Stimulated activated CD4-positive, alpha-beta T cell treated with anti-CD3 and anti-CD28 coated beads, Interleukin-12 subunit alpha, Interleukin-12 subunit beta, amount 100 ng/mL, for 24 hours (primary cell): ENCODE measurements at places on chromosomes 5 and 9.

- DNase-seq, result no peak
Measured at GRCh38 chr5:35297755-35298154, 67.5 kb upstream of the PRLR start.

- no peak for DNase-seq
Measured at GRCh38 chr5:32201122-32201753, 27.1 kb upstream of the GOLPH3 start.

DNA sequence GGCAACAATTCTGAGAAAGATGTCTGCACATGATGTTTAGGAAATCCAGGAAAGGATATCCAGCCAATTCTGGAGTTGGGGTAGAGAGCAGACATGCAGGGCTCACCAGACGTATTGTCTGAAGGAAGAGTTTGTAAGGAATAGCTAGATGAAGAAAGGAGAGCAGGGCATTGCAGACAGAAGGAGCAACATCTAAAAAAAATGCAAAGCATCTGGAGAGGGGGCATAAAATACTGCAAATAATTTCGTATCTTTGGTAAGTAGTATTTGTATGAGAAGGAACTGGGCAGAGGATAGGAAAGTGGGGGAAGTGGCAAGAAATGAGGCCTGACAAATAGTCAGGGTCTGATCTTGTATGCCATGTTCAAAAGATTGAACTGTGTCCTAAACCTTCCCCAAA, 74.8 kb downstream of the MACIR start:
- DNase-seq, result no peak

- no peak for DNase-seq
Measured at GRCh38 chr5:78959767-78960166, 25.3 kb downstream of the ARSB start.

- DNase-seq, result no peak
Measured at GRCh38 chr5:14681236-14681752, 16.8 kb downstream of the OTULIN start.

DNA sequence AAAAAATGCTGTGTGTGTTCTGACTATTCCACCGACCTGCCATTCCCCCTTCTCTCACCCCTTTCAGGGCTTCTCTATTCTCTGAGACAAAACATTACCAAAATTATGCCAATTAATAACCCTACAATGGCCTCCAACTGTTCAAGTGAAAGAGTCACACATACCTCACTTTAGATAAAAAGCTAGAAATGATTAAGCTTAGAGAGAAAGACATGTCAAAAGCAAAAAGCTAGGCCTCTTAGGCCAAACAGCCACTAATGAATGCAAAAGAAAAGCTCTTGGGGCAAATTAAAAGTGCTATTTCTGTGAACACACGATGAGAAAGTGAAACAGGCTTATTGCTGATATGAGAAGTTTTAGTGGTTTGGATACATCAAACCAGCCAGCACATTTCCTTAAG, 279.6 kb upstream of the GRAMD2B start:
- DNase-seq, result no peak

DNA sequence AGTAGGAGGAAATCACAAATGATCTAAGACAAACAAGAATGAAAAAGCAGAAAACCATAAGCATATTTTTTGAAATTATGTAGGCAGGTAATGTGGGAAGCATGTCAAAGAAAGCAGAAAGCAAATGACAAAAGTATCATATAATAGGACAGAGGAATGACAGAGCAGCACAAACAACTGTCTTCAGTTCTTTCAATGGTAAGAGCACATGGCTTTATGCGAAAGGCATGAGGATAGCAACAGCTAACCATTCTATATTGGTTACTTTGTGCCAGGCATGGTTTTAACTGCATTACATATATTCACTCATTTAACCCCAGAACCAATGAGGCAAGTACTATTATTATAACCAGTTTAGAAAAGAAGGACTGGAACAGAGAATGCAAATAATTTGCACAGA, 137.4 kb downstream of the FBXL7 start:
- no peak for DNase-seq

- no peak for DNase-seq
Measured at GRCh38 chr5:130978475-130978874, 186.6 kb downstream of the HINT1 start.

DNA sequence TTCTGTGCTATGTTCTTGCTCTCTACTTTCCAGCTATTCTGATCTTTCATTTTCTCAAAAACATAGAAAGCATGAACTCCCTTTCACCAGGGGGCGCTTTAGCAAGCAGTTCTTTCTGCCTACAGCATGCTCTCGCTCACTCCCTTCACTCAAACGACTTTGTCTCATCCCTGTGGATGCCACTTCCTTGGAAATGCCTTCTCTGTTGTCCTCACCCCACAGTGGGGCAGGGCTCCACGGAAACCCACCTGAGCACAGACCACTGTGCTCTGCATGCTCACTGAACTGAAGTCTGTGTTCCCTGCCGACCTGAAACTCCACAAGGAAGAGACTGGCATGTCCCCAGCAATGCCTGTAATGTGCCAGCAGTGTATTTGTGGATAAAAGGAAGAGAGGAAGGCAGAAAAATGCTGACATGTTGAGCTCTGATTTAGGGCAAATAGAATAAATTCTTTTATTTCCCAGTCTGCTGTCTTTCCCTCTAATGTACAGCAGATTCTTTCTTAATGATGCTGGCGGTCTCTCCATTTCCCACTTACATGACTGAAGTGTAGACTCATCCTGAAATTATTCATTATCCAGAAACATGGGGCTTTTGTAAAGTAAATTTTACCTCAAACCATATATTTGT, 4.9 kb upstream of the ROR2 start:
- no peak for DNase-seq

DNA sequence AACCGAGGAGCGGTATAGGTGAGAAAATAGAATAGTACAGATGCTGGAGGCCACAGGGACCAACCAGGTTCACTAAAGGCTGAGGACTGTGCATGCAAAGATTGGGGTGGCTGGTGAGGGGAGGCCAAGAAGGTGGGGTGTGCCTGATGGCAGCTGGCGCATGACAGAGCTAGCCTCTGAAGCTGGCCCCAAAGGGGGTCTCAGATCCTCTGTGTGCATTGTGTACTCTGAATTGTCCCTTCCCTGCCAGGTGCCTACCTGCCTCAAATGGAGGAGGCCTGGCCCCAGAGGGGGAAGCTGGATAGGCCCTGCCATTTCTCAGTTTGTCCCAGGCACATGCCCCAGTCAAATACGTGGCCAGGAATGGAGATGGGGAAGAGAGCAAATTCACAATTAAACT, 63.1 kb downstream of the CRB2 start:
- no peak for DNase-seq

- DNase-seq, result no peak
Measured at GRCh38 chr9:116978155-116978554, 291.1 kb downstream of the TRIM32 start.

GRCh38 chr5:176712546-176713304, 65.4 kb downstream of the TSPAN17 start:
- DNase-seq, result no peak

GRCh38 chr5:78649861-78650496, 1.4 kb upstream of the LHFPL2 start:
- DNase-seq, result no peak

DNA sequence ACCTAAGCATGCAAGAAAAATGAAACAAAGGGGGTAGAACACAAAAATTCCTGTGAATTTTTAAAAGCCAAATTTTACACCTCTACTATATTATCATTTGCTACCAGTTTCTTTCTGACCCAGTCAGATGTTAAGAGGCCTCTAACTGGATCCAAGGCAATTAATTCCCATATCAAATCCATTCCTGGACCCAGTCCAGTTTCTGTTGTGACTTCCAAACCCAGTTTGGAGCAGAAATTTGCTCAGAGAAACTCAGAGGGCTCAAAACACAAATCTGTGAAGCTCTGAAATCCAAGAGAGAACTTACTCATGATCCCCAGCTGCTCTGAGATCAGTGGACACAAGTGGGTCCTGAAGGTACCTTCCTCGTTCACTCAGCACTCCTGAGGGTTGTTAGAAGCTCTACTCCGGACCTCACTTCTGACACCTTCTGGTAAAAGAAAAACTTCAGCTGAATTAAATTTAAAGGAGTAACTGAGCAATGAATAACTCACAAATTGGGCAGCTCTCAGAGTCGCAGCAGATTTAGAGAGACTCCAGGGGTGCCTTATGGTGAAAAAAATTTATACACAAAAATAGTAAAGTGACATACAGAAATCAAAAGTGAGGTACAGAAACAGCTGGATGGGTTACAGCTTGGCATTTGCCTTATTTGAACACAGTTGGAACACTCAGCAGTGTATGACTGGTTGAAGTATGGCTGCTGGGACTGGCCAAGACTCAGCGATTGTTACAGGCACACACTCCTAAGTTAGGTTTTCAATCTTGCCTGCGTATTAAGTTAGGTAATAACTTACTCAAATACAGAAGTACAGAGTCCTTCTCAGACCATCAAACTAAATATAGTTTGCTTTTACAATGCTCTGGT, 32.4 kb downstream of the INSL4 start:
- no peak for DNase-seq

DNA sequence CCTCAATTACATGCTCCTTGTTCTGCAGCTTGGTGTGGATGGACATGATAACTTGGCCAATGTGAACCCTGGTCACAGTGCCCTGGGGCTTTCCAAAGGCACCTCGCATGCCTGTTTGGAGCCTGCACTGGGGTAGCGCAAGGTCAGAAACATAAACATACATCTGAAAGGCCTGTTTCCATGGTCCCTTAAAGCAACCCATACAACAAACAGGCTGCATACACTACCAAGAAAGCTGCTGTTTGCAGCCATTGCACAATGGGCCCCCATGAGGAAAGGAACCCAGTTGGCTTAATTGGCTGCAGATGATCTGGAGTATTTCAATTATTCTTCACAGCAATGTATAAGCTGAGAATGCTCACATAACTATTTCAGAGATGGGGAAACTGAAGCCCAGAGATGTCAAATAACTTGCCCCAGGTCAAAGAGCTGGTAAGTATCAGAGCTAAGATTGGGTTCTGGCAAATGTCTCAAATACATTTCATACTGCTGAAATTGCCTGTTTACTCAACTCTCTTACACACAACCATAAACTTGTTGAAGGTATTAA, 233.9 kb downstream of the ASTN2 start:
- DNase-seq, result no peak

- DNase-seq, result no peak
Measured at GRCh38 chr9:131559421-131560000, 14.2 kb downstream of the PRRT1B start.

DNA sequence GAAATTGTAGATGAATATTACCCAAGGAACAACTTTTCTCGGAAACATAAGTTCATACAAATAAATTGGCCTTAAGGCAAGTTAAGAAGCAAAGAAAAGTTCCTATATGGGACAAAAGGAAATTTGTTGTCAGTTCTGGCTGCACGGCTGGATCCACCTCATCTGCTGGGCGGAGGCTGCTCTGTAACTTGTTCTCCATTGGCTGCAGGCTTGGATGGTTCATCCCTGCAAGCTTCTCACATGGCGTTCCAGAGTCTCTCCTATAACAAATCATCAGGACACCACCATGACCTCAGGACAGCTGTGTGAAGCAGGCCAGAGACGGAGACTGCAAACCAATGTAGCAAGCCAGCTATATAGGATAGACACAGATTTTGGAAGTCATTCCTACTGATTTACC, 81.4 kb upstream of the DAB2 start:
- DNase-seq, result no peak

- no peak for DNase-seq
Measured at GRCh38 chr9:13750061-13750460, 470.6 kb upstream of the MPDZ start.

DNA sequence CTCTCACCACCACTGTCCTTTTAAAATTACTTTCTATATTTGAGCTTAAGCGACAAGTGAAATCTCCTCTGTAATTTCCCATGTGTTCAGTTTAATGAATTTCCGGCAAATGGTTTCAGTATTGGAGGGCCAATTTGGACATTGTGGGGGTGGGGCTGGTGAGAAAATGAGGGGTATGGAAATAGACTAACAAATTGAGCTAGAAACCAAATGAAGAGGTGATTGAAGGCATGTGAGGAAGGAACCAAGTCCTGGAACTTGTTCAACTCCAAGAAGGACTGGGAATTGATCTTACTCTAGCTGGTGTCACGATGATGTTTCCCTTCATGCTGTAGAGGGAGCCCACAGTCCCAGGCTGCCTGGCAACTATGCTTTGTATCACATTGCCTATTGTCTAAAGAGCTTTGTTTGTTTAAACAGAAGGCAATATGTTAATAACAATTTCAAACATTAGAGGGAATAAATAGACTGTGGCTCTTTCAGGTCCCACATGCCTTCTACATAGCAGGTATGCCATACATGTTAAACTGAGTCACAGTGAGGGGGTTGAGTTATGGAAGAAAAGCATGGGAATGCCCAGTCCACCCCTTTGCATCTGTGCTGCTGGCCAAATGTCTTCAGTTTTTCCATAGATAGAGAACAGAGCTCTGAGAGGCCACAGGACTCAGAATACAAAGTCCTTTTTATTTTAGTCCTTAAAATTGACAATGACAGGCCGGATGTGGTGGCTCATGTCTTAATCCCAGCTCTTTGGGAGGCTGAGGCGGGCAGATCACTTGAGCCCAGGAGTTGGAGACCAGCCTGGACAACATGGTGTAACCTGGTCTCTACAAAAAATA, 25.0 kb upstream of the MATR3 start:
- DNase-seq, result no peak

GRCh38 chr5:123882965-123883345, 371.0 kb downstream of the CSNK1G3 start:
- DNase-seq, result no peak

GRCh38 chr5:109404428-109404960, 5.3 kb downstream of the PJA2 start:
- no peak for DNase-seq

DNA sequence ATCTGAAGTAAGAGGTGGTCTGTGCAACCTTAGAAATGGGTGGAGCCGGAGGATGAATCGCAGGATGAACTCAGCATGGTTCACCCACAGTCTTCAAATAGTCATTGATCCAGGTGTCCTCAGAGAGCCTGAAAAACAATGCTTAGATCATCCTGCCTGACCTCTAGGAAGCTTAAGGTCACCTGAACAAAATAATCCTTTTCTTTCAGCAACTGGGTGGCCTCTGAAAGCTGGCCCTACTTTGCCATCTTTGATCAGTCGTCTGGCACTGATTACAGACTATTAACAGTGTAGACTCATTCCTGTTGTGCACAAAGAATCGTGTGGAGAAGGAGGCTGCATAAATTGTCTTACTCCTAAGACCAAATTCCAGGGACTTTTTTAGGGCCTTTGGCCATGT, 50.7 kb downstream of the PIP5K1B start:
- DNase-seq, result no peak

- no peak for DNase-seq
Measured at GRCh38 chr5:113380807-113381326, 53.9 kb downstream of the TSSK1B start.

DNA sequence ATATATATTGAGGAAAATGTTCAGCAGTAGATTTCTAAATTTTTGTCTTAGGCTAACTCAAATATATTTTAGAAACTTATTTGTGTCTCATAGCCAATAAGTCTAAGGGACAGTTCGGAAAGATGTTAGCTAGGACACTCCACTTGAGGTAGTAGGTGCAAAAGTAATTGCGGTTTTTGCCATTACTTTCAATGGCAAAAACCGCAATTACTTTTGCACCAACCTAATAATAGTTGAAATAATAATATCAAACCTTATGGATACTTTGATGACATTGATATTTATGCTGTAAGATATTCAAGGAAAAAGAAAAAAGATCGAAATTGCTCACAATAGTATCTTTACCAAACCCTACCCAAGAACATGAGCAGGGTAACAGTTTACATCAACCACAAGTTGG, 555.5 kb upstream of the ST8SIA4 start:
- no peak for DNase-seq

- no peak for DNase-seq
Measured at GRCh38 chr5:71537687-71538086, 49.5 kb upstream of the MCCC2 start.

GRCh38 chr5:32785611-32786254, 74.6 kb downstream of the NPR3 start:
- DNase-seq, result no peak

GRCh38 chr9:134899818-134900217, 17.9 kb downstream of the FCN1 start:
- no peak for DNase-seq
